ENCODE measurements at places on chromosomes 2 and 18.

DNA sequence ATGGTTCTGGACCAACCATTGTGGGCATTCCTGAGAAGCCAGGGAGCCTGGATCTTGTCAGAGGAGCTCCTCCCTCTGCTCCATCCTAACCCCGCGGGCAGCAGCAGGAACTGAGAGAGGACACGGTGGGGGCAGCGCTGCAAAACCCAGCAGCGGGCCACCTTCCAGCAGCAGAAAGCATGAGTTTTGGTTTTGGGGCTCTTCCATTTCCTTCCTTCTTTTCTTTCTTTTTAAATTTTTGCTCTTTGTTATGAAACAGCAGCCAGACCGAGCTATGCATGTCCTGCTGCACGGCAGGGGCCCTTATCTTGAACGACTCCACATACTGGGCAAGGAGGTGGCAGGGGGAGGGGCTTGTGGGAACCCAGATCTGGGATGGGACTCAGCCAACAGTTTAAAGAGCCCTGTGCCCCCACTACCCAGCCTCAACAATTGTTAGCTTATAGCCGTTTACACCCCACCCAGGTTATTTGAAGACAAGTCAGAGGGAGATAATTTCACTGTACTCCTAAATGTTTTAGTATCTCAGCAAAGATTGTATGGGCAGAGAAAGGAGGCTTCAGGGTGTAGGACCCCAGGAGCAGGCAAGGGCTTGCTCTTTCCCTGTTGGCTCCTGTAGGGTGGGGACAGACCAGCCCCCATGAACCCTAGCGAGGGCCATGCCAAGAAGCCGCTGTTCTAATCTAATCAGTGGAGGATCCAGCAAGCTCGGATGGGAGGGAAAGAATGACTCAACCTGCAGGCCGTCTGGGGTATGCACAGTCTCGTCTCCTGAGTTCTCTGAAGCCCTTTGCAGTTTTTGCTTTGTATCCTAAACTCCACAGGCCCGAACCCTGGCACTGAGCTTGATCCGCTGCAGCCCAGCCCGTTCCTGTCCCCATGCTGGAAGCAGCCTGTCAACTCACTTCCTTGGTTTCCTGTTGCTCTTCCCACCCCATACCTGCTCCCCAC lies 75.3 kb downstream of the LRRFIP1 start:
- no peak for DNase-seq

GRCh38 chr2:84792856-84793522 lies 87.9 kb downstream of the TRABD2A start:
- no peak for DNase-seq

- no peak for DNase-seq
These were observed 377.1 kb upstream of the SOX11 start for GRCh38 chr2:5315041-5315440.

DNA sequence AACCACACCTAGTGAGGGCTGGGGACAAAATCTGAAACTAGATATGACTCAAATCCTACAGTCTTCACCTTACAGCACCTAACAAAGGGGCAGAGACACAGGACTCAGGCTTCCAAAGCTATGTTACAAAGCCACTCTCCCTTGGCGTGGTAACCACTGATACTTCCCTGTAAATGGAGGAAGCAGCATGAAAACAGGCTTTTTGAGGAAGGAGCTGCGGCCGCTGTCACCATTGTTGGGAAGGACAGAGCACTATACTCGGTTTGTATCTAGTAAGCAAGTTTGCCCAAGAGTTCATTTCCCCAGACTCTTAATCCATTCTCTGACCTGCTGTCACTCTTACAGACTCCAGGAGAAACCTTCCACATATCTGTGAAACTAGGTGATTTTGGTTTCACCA lies 60.3 kb downstream of the LONRF2 start:
- DNase-seq, result no peak

DNA sequence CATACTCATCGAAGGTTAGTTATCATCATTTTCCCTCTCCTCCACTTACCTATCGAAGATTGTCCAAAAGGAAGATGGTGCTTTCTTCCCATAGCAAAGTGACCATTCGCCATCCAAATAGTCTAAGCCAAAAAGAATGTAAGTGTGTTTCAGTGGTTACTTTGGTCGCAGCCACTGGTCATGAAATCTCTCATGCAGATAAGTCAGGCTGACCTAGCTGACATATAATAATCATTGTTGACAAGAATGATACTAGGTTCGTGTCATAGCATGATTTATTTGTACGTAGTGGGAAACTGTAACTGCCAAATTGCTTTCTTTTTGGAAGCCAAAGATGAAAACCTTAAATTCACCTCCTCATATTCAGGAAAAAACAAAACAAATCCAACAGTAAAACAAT lies 89.6 kb upstream of the PMAIP1 start:
- no peak for DNase-seq

GRCh38 chr2:9397201-9397600 lies 26.1 kb downstream of the ITGB1BP1 start:
- DNase-seq, result no peak

- no peak for DNase-seq
These were observed 148.7 kb upstream of the DSEL start for GRCh38 chr18:67665266-67665665.

- DNase-seq, result no peak
These were observed 11.4 kb downstream of the FHOD3 start for GRCh38 chr18:36308711-36309435.

DNA sequence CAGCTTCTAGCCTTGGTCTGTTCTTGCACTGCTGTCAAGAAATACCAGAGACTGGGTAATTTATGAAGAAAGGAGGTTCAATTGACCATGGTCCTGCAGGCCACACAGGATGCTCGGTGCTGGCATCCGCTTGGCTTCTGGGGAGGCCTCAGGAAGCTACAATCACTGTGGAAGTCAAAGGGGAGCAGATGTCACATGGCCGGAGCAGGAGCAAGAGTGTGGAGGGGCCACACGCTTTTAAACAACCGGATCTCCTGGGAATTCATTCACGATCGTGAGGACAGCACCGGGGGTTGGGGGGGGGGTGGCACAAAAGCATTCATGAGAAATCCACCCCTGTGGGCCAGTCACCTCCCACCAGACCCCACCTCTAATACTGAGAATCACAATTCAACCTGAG lies 850.4 kb upstream of the SALL3 start:
- no peak for DNase-seq

- no peak for DNase-seq
These were observed 501 bp downstream of the RETREG2 start for GRCh38 chr2:219178377-219179175.

DNA sequence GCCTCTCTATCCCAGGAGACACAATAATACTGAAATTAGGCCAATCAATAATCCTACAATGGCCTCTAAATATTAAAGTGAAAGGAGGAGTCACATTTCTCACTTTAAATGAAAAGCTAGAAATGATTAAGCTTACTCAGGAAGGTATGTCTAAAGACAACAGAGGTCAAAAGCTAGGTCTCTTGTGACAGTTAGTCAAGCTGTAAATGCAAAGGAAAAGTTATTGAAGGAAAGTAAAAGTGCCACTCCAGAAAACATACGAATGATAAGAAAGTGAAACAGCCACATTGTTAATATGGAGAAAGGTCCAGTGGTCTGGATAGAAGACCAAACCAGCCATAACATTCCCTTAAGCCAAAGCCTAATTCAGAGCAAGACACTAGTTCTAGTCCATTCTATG lies 9.5 kb downstream of the SESTD1 start:
- no peak for DNase-seq

- DNase-seq, result no peak
These were observed 37.5 kb downstream of the TTC39C start for GRCh38 chr18:24052053-24052452.

DNA sequence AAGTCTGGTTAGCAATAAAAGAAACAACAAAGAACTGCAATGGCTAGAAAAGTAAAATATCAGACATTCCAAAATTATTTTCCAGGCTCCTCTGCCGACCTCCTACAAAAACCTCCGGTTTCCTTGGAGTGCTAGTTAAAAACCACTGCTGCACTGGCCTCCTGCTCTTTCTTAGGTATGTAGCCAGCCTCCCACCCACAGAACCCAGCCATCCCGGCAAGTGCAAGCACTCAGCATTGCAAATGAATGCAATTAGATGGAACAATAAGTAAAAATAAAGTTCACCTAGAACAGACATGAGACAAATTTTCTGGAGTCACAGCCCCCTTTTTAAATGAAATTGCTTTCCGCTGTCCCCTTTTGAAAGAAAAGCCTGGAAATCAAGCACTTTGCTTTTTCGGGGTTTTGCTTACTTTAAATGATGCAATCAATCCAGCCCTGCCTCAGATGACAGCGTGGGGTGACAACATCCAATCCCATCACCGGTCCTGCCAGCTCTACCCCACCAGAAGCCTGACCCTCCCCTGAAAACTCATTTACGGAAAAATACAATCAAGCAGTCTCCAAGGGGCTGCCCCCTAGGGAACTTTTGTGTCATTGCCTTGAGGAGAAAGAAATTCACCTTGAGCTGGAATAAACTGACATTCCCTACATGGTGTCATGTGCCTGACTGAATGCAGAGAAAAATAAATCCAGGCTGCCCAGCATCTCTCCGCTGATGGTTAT lies 199.8 kb downstream of the EPHA4 start:
- DNase-seq, result no peak
